ENCODE measurements at places on chromosomes 5 and 9.

- DNase-seq = no peak
Measured at GRCh38 chr9:13140843-13141592, 138.5 kb downstream of the MPDZ start.

DNA sequence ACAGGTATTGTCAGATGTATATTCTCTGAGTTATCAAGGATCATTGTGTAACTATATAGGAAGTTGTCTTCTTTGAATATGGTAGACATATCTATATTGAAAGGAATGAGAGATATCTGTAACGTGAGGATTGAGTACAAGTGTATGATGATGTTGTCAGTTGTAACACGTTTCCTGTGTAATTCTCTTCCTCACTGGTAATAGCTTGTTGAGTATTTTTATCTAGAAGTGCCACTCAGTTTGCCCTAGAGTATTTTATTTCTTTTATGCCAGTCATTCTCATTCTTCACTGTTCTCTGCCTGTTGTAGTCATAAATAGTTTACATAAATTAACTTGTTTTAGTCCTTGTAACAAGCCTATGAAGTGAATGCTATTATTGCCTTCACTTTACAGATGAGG is 172.1 kb downstream of the BAAT start:
- DNase-seq = no peak

- DNase-seq = no peak
Measured at GRCh38 chr5:158599157-158599556, 500.6 kb downstream of the EBF1 start.

GRCh38 chr9:128420060-128420650 is 502 bp upstream of the CERCAM start:
- DNase-seq = peak; percentile 50

DNA sequence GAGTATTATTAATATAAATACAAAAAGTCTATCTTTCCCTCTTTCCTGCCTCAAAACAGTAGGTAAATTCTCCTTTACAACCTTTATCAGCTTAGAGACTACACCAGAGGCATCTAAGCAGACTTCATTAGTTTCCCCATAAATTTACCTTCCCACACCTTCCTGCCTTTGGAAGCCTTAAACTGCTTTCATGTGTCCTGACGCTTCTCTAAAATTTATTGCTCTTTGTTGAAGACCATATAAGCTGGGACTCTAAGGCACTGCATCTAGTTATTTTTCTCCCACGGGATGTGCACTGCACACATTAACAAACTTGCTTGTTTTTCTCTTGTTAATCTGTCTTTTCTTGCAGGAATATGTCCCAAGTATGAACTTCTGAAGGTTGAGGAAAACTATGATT is 51.8 kb downstream of the DEPDC1B start:
- DNase-seq = no peak

DNA sequence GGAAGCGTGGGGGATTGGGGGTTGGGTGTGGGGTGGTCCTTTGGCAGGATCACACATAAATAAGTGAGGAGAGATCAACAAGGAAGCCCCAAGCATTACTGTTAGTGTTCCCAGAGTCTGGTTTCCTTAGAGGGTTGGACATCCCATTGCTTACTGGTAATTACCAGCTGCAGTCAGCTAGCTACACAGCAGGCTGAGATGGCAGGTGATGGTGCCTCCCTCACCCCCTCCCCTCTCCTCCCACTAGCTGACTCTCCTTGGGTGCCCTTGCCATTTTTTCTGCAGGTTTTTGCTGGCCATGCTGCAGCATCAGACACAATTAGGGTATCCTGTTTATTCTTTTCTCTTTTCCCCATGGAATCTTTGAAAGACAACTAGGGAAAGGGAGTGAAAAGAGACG is 107.5 kb upstream of the TLR4 start:
- DNase-seq = no peak

- no peak for DNase-seq
Measured at GRCh38 chr5:173158366-173158765, 14.0 kb downstream of the BNIP1 start.

GRCh38 chr5:72837524-72838096 is 21.1 kb downstream of the TNPO1 start:
- no peak for DNase-seq

DNA sequence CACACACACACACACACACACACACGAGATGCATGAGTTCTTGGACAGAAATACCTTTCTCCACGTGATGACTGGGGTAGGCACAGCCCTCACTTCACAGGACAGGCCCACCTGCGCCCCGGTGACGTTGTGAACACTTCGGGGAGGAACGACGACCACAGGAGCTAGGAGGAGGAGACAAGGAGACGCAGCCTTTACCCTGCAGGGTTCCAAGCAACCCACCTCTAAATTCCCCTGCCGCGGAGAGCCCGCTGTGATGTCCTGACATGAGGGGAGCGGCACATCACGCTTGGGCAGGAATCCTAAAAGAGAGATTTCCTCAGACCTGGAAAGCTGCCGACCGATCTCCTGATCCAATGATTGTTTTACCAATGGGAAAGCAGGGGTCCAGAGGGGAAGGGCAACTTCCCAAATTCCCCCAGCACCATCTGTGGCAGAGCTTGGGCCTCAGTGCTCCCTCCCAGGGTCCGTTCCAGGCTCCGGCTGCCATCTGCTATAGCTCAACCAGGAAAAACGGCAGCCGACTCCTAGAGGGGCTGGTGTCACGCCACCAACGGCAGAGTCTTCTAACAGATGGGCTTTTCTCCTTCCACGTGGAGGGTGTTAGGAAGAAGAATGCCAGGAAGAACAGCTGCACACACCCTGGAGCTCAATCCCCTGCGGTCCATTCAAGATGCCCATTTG is 10.1 kb downstream of the IGFBPL1 start:
- no peak for DNase-seq

GRCh38 chr5:122030251-122030650 is 47.8 kb downstream of the LOX start:
- DNase-seq = no peak

GRCh38 chr9:115333277-115334070 is 215.5 kb upstream of the TNC start:
- no peak for DNase-seq

DNA sequence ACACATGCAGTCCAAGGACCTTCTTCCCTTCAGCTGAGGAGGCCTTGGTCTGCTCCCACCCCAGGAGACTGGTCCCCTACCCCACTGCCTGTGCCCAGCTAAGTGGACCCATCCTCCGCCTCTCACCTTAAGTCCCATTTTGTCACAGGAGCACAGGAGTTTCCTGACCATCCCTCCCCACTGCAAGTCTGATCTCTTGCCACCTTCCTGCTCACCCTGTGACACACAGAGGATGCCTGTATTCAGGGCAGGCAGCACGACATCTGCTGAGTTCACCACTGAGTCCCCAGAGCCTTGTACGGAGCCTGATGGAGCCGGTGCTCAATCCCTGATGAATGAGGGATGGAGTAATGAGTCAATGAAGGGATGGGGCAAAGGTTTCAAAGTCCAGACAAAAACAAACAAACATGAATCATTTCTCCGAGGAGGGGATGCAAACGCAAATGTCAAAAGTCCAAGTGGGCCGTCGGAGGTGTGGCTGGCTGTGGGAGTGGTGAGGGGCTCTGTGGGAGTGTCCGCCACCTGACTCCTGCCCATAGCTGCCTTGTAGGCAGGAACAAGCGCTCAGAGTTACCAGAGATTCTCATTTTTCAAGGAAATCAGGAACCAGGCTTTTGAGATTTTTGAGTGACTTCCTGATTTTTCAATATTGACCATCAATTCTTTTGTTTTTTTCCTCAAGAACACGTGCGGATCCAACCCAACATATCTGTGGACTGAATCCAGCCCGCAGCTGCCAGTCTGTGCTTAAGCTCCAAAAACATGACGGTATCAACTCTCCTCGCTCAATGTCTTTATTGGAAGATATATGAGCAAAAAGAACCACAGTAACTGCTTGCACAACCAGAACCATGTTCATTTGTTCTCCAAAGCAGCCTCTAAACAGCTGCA is 4.4 kb downstream of the RAPGEF1 start:
- no peak for DNase-seq

DNA sequence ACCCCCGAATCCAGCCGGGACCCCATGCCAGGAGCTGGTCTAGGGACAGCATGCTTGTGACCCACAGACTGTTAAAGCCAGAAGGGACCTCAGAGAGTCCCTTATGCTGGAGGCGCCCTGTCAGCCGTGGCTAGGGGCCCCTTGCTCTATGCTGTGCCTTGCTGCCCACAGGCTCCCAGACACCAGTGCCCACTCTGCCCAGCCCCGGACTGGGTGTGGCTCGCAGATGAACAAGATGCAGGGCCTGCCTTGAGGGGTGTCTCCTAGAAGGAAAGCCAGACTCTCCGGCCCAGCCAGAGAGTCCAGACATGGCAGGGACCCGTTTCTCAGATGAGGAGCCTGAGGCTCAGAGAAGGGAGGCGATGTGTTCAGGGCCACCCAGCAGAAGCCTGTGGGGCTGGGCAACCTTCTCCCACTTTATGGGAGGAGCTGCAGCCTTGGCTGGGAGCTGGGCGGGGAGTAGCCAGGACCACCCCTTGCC is 85.7 kb downstream of the LMX1B start:
- DNase-seq = no peak

GRCh38 chr9:72526901-72527800 is 5.7 kb downstream of the TMC1 start:
- peak; percentile 60 for DNase-seq

- no peak for DNase-seq
Measured at GRCh38 chr5:147578228-147579024, 68.6 kb upstream of the DPYSL3 start.

GRCh38 chr9:86774116-86774515 is 173.2 kb downstream of the GAS1 start:
- no peak for DNase-seq

- no peak for DNase-seq
Measured at GRCh38 chr5:122173474-122174415, 44.4 kb downstream of the ZNF474 start.

- no peak for DNase-seq
Measured at GRCh38 chr5:128432913-128433440, 105.1 kb downstream of the FBN2 start.

DNA sequence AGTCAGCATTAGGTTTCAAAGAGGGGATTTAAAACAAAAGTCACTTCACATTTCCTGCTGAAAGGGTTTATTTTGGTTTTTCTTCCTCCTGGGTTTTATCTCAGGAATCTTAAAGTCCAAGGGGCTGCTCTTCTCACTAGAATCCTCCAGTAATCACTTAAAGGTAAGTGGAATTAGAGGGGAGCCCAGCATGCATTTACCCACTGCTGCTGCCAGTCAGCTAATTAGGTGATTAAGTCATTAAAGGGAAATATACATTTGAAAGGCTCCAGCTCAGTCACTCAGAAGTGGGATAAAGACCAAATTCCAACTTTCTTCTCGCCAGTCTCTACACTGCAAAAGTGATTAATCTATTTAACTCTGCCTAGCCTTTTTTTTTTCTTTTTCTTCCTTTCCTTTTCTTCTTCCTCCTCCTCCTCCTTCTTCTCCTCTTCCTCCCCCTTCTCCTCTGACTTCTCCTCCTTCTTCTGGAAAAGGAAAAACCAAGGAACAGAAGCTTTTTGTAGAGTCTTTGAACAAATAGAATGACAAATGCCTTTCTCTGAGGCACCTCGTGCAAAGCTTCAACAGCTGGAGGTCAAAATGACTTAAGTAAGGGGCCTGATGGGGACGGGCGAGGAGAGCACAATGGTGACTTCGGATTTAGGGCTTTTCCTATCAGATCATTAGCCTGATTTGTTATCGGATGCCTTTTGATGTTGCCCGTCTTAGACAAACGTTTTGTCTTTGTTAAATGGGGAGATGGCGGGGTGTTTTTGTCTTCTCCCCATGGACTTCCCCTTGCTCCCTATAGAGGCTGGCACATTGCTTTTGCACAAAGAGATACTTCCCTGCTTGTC is 617.6 kb downstream of the IRX1 start:
- no peak for DNase-seq

DNA sequence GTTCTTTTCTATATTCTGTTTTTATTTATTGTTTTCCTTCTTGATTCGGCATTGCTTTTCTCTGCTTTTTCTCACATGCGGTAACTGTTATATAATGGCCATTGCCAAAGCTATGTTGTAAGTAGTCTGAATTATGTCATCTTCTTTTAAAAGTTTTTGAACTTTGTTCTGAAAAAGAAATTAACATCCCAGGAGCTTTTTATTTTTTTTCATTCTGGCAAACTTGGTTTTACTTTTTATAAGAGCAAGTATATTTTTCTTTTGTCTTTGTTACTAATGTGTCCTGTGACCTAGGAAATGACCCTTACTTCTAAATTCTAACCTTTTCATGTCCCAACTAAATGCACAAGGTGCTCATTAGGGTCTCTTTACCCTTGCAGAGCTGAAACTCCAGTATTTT is 26.7 kb upstream of the IZUMO3 start:
- no peak for DNase-seq

- no peak for DNase-seq
Measured at GRCh38 chr9:34267660-34268059, 61.4 kb downstream of the KIF24 start.

DNA sequence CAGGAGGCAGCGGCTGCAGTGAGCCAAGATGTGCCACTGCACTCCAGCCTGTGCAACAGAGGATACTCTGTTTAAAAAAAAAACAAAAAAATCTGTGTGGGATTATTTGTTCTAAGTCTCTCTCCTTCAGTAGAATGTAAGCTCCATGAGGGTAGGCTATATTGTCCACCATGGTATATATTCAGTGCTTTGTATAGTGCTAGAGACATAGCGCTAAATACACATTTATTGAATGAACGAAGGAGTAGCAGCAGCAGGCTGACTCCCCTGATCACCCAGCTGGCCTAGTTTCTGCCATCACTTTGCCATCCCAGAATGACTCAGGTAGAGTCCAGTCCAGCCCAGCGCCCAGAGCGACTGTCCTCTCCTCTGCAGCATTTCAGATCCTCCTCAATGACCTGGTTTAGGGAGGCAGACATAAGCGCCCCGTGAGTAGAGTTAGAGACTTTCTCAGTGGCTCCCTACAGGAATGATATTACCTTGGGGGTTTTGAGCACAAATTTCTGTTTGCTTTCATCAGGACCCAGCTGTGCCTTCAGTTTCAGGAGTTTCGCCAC is 716 bp downstream of the HARS1 start:
- DNase-seq = no peak

DNA sequence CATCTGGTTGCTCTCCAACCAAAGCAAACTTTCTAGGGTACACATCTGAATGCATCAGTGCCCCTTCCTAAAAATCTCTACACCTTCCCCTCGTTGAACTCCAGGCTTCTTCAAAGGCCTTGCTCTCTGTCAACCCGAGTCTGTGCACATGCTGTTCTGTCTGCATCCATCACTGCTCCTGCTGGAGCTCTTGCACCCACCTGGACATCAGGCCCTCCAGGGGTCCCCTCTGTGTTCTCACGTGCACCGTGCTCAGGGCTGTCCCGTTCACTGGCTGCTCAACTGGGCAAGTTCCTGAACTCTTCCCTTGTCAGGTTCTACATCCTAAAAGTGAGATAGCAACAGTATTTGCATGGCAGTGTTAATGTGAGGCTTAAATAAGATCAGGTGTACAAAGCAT is 62.7 kb upstream of the ANGPTL2 start:
- no peak for DNase-seq

All from activated CD8-positive, alpha-beta memory T cell treated with anti-CD3 and anti-CD28 coated beads for 4 hours (primary cell).